ENCODE measurements at places on chromosomes 7 and 10. TPM values are rescaled to one million over a fixed set of nuclear protein-coding genes. Genes with fewer than 3 reads are reported as not detected.

GRCh38 chr10:89346405-89347254 lies 18.8 kb downstream of the IFIT3 start:
- H3K4me3 ChIP-seq, result no peak overlapping the region
- no peaks in the 10 kb centered on the region for H3K36me3 ChIP-seq
- H3K4me1 ChIP-seq, result peaks cover 19% of the 10 kb centered on the region
- H3K27me3 ChIP-seq, result no peaks in the 10 kb centered on the region

- no peaks in the 10 kb centered on the region for H3K36me3 ChIP-seq
- no peak overlapping the region for H3K27ac ChIP-seq
- H3K27me3 ChIP-seq, result no peaks in the 10 kb centered on the region
- no peak for DNase-seq
Measured at GRCh38 chr10:86773498-86773897, 17.1 kb downstream of the BMPR1A start.

DNA sequence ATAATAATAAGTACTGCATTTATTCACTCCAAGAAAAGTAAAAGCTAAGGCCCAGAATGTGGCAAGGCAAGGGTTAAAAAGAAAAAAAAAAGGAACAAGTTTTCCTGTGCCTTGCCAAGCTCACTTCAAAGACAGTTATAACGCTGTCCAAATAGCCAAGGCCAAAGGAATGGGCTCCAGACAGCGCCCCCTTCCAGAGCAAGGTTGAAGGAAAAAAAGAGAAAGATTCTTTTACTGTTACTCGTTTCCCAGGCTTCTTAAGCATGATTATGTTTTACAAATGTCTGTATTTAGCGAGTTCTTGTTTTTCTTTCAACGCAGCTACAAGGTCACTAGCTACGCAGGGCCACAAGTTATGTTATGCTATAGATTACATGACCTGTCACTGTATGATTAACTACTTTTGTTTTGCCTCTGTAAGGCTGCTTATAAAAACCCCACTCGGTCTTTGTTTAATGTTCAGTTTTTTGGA lies 9.1 kb upstream of the EIF4H start:
- H3K4me3 ChIP-seq, result no peak overlapping the region
- H3K27ac ChIP-seq, result no peak overlapping the region
- no peaks in the 10 kb centered on the region for H3K36me3 ChIP-seq
- no peaks in the 10 kb centered on the region for H3K27me3 ChIP-seq

DNA sequence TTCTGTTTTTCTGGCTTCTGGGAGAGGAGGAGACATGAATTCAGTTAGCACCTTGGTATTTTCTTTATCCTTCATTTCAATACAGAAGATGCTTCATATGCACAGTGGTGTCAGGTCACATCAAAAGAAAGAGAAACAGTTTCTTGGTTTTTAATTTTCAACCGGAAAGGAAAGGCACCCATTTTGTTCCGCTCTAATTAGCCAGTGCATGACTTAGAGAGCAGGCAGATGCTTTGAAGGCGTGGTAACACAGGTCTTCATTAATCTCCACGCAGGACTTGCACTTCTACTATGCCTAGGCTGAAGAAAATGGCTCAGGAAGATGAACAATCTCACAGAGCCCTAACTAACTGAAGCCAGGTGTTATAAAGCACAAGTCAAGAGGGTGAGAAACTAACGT lies 70.4 kb upstream of the ATRNL1 start:
- H3K27me3 ChIP-seq, result no peaks in the 10 kb centered on the region
- DNase-seq, result no peak
- H3K27ac ChIP-seq, result no peak overlapping the region

DNA sequence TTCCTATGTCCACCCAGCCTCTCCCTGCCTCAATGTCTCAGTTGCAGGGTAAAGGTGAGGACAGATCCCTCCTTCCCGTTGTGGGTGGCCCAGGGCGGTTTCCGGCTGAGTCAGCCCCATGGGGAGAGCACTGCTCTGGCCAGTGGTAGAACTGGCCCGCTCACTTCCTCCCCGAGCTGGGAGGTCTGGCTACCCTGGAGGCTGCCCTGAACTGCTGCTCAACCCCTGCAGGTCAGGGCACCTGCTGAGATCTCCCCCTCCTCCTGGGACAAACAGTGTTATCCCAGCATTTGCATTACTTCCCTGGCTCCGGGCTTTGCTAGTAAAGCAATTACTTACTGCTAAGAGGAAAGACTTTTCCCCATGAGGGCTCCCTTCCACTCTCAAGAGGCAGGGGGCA lies 21.4 kb upstream of the IMPDH1 start:
- H3K27me3 ChIP-seq, result peaks cover 17% of the 10 kb centered on the region
- no peak overlapping the region for H3K4me3 ChIP-seq
- no peak overlapping the region for H3K27ac ChIP-seq
- no peaks in the 10 kb centered on the region for H3K36me3 ChIP-seq
- DNase-seq, result no peak

DNA sequence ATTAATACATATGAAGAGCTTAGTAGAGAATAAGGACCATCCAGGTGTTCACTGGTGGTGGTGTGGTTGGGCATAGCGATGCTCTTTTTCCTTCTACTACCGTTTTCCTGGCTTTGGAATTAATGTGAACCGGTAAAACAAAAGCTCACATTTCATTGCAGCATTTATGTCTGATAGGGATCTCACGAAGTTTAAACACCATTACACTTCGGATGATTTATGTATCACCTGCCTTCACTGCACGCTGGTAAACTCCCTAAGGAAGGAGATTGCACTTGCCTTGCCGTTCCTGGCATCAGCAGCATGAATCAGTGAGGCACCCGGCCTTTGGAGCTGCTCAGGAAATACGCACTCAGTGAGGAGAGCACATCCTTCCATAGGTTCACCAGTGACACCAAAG lies 47.5 kb downstream of the WIPF3 start:
- H3K36me3 ChIP-seq, result no peaks in the 10 kb centered on the region
- no peak for DNase-seq
- no peaks in the 10 kb centered on the region for H3K4me1 ChIP-seq
- no peak overlapping the region for H3K4me3 ChIP-seq
- H3K27ac ChIP-seq, result no peak overlapping the region

DNA sequence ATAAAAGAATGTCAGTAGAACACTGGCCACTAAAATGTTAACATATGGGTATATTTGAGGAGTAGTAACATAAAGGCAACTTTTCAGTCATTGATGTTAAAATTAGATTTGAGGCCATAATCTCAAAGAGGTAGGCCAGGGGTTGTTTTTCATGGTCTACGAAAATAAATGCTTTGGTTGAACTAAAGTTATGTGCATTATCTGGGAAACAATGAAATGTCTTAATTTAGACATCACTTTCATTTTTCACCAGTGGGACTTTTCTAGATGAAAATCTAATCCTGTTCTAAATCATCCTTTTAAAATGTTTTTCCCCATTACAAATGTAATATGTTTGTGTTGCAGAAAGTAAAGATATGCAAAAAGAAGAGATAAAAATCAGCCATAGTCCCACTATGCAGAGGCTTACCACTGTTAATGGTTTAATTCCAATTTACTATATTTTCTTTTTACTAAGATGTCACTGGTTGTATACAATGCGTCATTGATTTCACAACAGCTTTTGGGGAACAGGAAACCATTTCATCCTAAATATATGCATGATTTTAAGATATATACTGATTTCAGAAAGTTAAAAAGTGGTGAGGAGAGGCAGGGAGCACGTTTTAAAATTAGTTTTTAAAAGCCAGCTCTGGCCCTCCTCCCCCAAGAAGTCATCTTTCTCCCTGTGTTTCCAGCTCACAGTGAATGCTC lies 64.3 kb downstream of the ARID5B start:
- no peaks in the 10 kb centered on the region for H3K27me3 ChIP-seq
- peaks cover 13% of the 10 kb centered on the region for H3K4me1 ChIP-seq
- H3K4me3 ChIP-seq, result no peak overlapping the region
- H3K27ac ChIP-seq, result no peak overlapping the region
- no peak for DNase-seq
- peaks cover 4% of the 10 kb centered on the region for H3K36me3 ChIP-seq

- no peaks in the 10 kb centered on the region for H3K36me3 ChIP-seq
- peaks cover 85% of the 10 kb centered on the region for H3K27me3 ChIP-seq
- no peak overlapping the region for H3K27ac ChIP-seq
- no peak for DNase-seq
- H3K4me3 ChIP-seq, result no peak overlapping the region
Measured at GRCh38 chr10:59085054-59085453, 91.4 kb upstream of the PHYHIPL start.

UBE2H gene
- total RNA-seq, result 194 TPM

ZNF804B gene
- not detected for total RNA-seq

C7orf33 gene
- total RNA-seq, result not detected

TAS2R41 gene
- not detected for total RNA-seq

All from astrocyte (in vitro differentiated cells and primary cell).